ENCODE measurements at places on chromosomes 5 and 9.

- DNase-seq, result no peak
Measured at GRCh38 chr9:6630502-6631206, 14.9 kb downstream of the GLDC start.

DNA sequence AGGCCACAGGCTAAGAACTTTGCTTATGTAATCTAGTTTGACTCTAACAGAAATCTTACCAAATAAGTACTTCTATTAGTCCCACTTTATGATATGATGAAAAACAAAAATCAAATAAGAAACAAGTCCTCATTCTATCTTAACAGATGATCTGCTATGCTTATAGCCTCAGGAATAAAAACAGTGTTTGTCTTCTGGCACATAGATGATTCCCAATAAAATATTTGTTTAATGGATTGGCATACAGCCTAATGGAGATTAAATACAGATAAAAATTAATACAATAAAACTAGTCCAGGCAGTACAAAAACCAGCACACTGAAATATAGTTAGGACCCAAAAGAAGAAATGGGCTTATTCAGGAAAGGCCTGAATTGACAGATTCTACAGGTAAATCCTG lies 971.4 kb upstream of the WWC1 start:
- no peak for DNase-seq

- no peak for DNase-seq
Measured at GRCh38 chr9:131981116-131981776, 98.4 kb downstream of the MED27 start.

DNA sequence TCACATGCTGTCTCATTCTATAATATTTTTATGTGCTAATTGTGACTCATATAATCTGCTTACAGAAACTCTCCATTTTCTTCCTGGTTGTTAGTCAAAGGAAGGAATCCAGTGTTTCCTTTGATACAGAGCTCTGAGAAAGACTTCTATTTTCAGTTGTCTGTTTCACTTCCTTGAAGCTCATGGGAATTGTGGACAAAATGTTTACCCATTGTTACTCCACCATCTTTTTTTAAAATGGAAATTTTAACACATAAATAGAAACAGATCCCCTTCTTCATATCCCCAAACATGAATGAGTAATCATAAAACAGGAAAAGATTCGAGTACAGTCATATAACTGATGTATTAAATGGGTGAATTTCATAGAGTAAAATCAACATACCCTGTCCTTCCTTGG lies 42.0 kb upstream of the KCNN2 start:
- peak; percentile 4 for DNase-seq

DNA sequence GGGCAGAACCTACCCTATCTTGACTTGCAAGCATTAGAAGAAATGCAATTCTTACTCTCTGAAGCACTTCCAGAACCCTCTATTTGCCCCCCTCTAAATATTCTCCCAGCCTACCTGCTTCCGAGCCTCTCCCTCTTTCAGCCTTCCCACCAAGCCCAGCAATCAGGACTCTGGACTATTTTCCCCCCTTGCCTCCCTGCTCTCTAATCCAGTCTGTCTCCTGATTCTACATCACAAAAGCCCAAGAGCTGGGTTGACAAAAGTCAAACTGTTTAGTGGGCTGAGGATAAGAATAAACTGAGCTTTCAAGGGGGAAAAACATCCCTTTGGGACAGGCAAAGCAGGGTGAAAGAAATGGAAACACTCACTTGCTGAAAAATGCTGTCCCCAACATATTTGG lies 123.2 kb upstream of the KIF2A start:
- no peak for DNase-seq

DNA sequence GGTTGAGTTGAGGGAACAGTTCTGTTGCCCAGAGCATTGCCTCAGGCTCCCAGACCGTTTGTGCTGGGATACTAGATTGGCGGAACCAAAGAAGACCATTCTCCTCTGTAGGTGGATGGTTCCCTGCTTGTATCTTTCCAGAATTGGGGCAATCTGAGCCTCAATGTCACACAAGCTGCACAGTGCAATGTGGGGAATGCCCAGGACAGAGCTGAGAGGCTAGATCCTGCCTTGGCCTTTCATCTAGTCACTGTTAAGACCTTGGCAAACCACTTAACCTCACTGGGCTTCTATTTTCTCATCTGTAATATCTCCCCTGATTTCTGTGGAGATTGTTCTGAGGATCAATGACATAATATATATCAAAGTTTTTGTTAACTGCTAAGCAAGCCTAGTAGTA lies 16.9 kb upstream of the ERAP2 start:
- DNase-seq, result peak; percentile 45

- DNase-seq, result no peak
Measured at GRCh38 chr5:99035942-99036341, 107.1 kb upstream of the CHD1 start.

DNA sequence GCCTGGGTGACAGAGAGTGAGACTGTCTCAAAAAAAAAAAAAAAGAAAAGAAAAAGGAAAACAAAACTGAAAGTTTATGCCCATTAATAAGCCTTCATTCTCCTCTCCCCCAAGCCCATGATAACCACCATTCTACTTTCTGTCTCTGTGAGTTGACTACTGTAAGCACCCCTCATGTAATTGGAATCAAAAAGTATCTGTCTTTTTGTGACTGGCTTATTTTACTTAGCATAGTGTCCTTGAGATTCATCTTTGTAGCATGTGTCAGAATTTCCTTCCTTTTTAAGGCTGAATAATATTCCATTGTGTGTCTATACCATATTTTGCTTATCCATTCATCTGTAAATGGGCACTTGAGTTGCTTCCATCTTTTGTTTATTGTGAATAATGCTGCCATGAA lies 14.0 kb upstream of the TMEM171 start:
- no peak for DNase-seq

DNA sequence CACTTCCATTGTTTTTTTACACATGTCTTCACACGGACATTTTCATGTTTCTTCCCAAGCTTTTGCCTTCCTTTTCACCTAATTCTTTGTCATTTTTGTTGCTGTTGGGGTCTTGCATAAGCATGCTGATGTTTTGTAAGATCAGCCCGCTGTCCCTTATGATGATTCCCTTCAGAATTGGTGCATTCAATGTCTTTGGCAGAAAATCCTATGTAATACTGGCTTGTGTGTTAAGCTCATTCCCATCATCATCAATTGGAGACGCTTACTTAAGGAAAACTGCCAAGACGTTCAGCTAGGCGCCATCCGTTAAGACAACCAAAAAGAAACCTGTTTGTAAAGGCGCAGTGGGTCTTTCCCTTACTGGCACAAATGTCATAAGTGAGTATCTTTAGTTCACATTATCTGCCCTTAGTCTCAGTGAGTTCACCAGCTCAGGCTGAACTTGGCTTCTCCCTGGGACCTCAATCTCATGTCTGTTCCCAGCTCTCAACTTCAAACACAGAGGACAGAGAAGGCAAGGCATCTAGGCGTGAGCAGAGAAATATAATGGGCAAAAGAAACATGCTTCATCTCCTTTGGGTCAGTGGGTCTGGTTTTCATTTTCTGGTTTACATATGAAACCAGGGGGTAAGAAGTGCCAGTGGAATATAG lies 97.9 kb downstream of the EFNA5 start:
- no peak for DNase-seq

DNA sequence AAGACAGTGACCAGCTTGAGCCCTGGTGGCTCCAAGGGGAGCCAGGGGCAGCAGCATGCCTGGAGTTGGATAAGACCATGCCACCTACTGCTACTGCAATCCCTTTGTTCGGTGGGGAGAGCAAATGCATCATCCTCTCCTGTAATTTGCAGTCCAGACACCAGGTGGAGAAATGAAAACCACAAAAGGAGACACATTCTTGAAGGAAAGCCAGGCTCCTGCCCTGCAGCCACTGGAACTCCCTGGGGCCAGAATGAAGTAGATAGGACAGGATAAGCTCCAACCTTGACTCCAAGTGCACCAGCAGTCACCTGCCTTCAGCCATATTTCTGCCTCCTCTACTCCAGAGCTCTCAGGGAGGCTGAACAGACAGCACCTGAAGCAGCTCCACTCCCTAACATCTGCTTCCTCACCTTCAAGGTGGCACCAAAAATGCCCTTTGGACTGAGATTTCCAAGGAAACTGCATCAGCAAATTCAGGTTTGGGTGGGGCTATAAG lies 65.1 kb upstream of the IQGAP2 start:
- peak; percentile 60 for DNase-seq

DNA sequence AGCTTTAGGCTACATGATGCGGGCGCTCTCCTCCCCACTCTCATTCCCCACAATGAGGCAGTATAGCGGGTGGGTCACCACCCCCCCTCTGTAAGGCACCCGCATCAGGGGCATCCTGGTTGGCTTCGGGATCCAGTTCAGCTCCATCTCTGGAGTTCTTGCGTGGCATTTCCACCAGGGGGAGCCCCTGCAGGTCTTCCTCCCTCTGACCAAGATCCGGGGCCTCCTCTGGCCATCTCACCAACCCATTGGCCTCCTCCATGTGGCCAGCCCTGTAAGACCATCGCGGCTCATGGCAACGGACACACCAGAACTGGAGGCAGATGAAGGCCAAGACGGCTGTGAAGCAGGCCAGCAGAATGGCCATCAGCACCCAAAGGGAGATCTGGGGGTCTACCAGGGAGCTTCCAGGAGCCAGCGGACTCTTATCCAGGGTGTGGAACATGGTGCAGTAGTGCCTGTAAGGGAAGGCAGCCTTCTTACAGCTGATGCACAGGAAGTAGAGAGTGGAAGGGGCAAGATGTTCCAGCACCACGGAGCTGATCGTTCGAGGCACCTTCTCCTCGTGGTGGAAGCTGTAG lies 77.0 kb downstream of the CYFIP2 start:
- DNase-seq, result peak; percentile 81

DNA sequence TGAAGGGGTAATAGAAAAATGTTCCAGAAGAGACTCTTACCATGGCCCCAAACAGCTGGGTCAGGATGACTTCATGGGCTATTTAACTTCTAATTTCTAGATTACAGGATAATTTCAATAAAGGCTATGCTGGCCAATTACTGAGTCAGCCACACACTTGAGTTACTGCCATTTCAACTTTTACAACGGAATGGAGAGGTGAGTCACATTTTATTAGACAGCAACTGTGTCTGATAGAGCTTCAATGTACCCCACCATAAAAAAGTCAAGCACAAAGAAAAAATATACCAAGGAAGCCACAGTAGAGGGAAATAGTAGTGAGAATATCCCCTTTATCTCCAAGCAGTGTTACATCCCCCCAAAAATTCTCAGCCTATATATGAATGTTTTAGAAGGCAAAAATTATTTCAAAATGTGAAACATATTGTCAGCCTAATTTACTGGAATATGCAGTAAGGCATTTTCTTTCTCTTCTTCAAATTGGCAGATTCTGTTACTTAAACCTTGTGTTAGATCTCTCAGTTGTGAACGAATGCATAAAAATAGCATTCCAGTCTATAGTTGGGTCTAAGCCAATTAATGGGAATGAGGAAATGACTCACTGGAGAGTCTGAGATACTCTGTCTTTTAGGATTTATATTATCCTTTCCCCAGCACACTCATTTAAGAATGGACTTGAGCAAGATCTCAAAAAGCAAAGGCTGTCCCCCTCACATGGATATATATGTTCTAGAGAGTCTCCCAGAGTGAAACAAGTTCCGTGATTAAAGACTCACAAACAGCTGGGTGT lies 47.1 kb upstream of the RAI14 start:
- DNase-seq, result peak; percentile 58

DNA sequence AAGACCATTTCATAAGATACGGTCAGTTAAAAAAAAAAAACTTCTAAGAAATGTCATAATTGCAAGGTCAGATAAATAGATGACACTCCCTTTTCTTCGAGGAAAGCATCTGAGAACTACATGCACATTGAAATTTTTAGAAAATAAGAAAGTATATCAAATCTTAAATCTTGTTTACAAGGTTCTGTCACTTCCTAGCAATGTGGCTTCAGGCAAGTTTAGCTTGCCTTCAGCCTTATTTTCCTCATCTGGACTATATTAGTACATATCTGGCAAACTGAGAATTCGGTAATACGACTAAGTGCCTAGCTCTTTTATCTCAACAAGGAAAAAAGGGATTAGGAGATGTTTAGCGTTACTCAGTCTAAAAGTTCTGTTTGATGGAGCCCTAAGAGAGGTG lies 32.5 kb upstream of the OR2K2 start:
- DNase-seq, result no peak

Measured in suppressor macrophage treated with lipopolysaccharide for 1 hour (primary cell).